ENCODE measurements at places on chromosomes 16 and 17.
A peak's percentile ranks its signal among the peaks of the same experiment; 100 is the strongest.

DNA sequence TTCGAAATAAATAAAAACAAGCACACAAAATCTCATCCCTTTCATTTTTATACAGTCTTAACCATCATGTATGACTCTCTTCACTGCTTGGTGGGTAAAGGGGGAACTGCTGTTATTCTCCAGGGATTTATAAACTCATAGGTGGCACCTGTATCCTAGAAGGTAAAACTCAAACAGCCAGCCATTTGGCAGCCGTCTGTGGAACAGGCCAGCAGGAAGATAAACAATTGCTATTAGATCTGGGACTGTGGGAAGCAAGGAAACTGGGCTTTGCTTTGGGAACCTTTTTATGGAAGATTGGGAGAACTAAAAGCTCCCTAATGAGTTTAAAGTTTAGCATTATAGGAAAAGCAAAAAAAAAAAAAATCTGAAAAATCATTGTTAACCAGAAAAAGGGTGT is 126.0 kb downstream of the TANGO6 start:
- no peak for DNase-seq

DNA sequence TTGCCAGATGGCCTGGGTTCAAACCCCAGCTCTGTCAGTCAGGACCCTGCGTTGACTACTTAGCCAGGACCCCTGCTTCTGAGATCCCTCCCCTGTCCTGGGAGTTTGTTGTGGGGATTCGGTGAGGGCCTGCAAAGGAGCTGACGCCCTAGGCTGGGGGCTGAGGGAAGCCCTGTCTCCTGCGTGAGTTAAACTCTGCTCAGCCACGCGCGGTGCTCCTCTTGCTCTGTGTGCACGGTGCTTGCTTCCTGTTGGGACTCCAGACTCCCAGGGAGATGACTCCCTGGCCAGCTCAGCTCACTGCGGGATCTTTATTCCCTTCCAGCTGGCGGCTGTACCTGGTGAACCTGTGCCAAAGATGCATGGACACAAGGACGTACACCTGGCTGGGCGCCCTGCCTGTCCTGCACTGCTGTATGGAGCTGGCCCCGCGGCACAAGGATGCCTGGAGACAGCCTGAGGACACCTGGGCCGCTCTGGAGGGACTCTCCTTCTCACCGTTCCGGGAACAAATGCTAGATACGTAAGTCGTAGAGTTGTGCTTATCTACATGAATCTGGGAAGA is 37.4 kb downstream of the RNF213 start:
- DNase-seq: no peak

- DNase-seq: no peak
Observed at GRCh38 chr17:34895383-34895782, 65.9 kb downstream of the CCT6B start.

DNA sequence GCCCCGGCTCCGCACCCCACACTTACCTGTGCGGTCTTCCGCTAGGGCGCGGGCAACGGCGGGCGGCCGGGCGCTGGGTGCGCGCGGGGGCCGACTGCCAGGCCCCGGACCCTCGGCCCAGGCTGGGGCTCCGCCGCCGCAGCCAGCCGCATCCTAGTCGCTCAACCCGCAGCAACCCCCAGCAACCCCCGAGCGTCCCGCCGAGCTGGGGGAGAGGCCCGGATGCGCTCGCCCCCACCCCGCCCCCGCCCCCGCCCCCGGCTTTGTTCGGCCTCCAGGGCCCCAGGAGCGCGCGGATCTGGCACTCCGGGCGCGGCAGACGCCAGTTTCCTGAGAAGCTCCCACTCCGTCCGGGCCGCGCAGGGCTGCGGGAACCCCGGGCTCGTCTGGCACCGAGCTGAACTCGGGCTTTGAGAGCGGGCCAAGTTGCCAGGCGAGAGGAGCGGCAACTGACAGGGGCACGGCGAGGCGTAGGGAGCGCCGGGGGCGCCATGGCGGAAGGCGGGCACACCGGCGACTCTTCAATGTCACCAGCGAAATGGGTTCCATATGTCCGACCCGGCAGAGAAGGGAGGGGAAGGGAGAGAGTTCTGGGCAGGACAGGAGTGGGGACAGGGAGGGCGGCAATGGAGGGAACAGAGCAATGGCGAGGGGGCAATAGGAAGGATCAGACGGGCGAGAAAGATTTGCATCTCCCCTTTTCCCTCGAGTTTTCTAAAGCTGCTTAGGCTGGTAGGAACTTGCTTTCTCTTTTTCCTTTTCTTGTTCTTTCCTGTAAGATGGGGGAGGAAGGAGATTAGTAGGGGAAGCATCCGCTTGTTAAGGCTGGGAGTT is 13.7 kb downstream of the HOXB4 start:
- no peak for DNase-seq

DNA sequence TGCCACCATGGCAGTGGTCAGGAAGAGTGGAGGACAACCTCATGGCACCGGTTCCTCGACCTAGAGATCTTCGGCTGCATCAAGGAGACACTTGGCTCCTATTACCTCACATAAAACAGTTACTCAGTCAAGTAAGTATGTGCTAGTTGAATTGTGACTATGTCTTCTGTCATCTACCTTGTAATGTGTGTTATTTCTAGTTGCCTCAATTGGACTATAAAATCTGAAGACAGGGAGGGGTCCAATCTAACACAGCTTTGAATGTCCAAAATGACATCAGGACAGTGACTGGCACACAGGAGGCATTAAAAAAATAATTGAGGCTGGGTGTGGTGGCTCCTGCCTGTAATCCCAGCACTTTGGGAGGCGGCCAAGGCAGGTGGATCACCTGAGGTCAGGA is 17.2 kb downstream of the C16orf86 start:
- no peak for DNase-seq

GRCh38 chr16:84686707-84687298 is 13.0 kb upstream of the USP10 start:
- no peak for DNase-seq

GRCh38 chr17:61335845-61336655 is 63.6 kb upstream of the TBX2 start:
- peak; percentile 80 for DNase-seq

DNA sequence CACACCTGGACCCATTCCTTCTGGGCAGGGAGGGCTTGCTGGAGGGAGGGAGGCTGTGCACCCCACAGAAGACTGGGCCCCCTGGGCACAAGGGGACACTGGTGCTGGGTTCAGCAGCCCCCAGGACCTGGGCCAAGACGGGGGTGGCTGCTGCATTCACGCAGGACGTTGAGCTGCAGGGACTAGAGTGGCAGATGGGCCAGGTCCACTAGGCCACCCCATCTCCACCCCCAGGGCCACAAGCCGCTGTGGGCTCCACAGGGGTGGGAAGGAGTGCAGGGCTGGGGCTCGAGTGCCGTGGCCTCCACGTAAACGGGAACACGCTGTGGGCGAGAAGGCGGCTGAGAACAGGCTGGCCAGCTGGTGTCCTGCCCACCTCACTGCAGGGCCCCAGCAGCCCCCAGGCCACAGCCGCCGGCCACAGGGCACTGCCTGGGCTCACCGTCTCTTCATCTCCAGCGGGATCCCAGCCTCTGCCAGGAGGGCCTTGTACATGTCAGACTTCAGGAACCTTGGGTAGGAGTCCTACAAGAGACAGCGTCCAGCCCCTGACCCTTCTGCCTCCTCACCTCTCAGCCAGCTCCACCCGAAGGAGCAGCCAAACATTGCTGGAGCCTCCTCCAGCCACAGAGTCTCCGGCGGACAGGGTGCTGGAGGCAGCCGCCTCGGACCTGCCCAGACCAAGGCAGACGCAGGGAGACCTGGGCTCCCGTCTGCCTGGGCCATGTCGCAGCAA is 6.5 kb downstream of the RGS11 start:
- no peak for DNase-seq

GRCh38 chr16:4938683-4939030 is 1.7 kb upstream of the PPL start:
- no peak for DNase-seq

DNA sequence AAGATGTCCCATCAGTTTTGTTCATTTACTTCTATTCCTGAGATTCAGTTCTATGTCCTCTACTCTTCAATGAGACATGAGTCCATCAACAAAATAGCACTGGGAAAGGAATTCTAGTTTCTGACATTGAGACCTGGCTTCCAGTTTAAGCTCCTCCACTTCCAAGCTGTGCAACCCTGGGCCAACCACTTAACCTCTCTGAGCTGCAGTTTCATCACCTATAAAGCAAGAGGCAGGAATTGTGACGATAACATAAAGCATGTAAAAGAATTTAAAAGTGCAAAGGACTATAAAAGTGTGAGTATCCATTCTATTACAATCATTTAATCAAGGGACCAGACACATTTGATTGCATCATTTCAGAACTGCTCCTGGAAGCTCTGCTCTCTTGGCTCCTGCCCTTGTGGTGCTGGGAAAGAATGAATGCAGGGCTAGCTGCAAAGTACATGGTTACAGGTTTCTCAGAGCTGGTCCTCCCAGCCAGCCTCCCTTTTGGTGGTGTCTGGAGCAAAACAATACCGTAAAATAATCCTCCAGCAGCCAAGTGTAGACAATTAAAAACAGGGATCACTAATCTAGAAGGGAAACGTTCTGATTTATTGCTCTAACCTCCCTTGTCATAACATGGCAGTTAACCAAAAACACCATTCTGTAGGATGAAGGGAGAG is 113.9 kb downstream of the VPS53 start:
- no peak for DNase-seq

DNA sequence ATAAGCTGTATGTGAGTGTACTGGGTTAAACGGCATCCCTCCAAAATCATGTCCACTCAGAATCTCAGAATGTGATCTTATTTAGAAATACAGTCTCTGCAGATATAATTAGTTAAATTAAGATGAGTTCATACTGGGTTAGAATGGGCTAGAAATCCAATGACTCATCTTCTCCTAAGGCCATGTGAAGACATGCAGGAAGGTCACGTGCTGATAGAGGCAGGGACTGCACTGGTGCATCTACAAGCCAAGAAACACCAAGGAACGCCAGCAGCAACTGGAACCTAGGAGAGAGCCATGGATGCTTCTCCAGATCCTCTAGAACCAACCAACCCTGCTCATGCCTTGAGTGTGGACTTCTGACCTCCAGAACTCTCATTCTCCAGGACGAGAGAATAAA is 241.0 kb downstream of the XYLT1 start:
- no peak for DNase-seq

DNA sequence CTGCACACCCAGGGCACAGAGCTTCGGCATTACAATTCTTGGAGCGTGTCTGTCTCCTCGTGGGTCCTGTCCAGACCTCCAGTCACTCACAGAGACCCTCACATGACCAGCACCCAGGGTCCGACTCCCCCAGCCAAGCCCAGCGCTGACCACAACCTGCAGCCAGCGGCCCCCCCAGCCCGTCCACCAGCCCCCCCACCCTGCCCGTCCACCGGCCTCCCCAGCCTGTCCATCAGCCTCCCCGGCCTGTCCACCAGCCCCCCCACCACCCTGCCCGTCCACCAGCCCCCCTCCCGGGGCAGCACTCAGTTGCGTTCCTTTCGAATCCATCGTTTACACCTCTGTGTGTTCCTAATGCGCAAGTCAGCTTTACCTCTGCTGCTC is 5.8 kb downstream of the SECTM1 start:
- DNase-seq: no peak

DNA sequence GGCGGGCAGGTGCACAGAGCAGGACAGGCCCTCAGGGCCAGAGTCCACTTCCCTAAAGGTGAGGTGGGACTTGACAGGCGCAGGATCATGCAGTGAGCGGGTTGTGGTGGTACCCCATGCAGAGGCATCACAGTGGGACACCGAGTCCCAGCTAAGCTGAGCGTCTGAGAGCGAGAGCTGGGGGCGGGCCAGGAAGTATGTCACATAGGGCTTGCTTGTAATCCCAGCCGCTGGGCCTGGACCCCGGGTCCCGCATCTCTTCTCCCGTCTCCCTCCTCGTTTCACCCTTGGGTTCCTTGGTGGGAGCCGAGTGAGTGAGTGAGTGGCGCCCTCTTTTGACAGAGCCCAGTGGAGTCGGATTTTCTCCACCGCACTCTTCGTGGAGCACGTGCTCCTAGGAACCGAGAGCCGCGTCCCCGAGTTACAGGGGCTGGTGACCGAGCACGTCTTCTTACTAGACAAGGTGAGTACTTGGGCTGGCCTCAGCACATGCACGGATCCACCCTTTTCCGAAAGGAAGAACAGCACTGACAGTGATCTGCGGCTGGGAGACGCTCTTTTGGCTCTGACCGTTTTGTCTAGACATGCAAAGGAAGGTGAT is 50.8 kb upstream of the ENDOV start:
- DNase-seq: peak; percentile 68

- no peak for DNase-seq
Observed at GRCh38 chr16:74775255-74775654, 635 bp upstream of the FA2H start.

DNA sequence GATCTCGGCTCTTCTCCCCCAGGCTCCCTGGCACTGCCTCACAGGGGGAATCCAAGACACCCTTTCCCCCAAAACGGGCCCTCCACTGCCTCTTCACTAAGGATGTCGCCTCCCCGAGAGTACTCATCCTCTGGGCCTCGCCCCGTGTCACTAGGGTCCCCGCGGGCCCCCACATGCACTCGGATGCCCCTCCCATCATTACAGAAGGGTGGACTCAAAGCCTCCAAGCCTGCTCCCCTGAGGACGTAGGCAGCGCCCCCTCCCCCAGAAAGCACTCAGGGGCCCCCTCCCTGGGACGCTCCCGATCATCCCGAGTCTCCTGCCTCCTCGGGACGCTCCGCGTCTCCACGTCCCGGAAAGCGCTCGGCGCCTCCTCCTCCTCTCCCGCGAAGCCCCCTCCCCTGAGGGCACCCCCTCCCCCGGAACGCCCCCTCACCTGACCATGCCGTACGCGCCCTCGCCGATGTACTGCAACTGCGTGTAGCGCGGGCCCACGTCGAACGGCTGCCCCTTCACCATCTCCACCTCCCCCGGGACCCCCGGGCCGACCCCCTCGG is 338 bp downstream of the MAPK3 start:
- DNase-seq: no peak

GRCh38 chr16:58464047-58464915 is 35.7 kb upstream of the NDRG4 start:
- peak; percentile 59 for DNase-seq

GRCh38 chr17:45409659-45410076 is 23.0 kb downstream of the ARHGAP27 start:
- no peak for DNase-seq

DNA sequence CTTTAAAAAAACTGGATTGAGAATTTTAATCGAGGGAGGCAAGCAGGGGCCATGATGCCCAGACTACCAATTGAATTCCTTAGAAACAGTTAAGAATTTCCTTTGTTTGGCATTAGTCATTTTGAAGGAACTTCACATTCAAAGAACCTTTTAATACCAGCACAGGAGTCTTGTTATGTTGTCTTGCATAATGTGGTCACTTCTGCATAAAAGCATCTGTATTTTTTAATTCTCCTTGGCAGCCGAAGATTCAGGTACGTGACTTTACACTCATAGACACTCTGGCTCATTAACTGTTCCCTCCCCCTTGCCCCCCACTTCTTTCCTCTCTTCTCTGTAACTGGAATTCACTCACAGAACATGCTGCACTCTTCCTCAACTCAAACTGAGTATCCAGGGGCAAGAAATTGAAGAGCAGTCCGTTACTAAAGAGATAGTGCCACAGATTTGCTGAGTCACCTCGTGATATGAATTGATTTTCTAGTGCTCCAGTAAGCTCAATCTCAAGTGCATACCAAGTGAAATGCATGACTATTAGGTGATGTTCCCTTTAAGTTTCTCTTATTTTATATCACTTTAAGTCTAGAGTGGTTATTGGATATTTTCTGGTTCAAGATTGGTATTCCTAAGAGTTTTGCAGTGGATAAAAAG is 572.2 kb upstream of the SOX9 start:
- no peak for DNase-seq

All from HuH-7.5 (cell line).